ENCODE measurements at places on chromosomes 1 and 21. TPM values are rescaled to one million over a fixed set of nuclear protein-coding genes. Genes with fewer than 3 reads are reported as not detected.

CRB1 gene
- 0.55 TPM for total RNA-seq

DMRTB1 gene
- not detected for total RNA-seq

OR2L8 gene
- not detected for total RNA-seq

OLFML2B gene
- total RNA-seq: 12.4 TPM

RAB3B gene
- 0.57 TPM for total RNA-seq

DIO1 gene
- 1.9 TPM for total RNA-seq

C1QC gene
- 41.3 TPM for total RNA-seq

SIM2 gene
- total RNA-seq: not detected

GOLT1A gene
- total RNA-seq: 8.5 TPM

RAB42 gene
- total RNA-seq: 11.7 TPM

DCST2 gene
- total RNA-seq: 1.7 TPM

TSACC gene
- total RNA-seq: not detected

CCDC17 gene
- 24.0 TPM for total RNA-seq

KIF17 gene
- 9.6 TPM for total RNA-seq

SLC27A3 gene
- 15.8 TPM for total RNA-seq

RUNX1 gene
- 39.4 TPM for total RNA-seq

PPT1 gene
- total RNA-seq: 73.2 TPM

KIF26B gene
- total RNA-seq: 6.7 TPM

SLX9 gene
- total RNA-seq: 10.3 TPM

RGS1 gene
- total RNA-seq: 7.3 TPM

SH2D1B gene
- 1.5 TPM for total RNA-seq

UBE2U gene
- total RNA-seq: not detected

DISC1 gene
- 9.9 TPM for total RNA-seq
